Left ventricle myocardium inferior (tissue), 1 donor: ENCODE measurements at places on chromosomes 4 and X. TPM values are rescaled to one million over a fixed set of nuclear protein-coding genes. Genes with fewer than 3 reads are reported as not detected.

The FGG gene
- not detected for total RNA-seq

The GAB3 gene
- total RNA-seq, result 14.8 TPM

The PGAM4 gene
- total RNA-seq, result not detected

The TIGD4 gene
- total RNA-seq, result 0.22 TPM

The ASB12 gene
- 4.3 TPM for total RNA-seq

The UBQLN2 gene
- 34.5 TPM for total RNA-seq

The GAGE12E gene
- not detected for total RNA-seq

The TXK gene
- 0.71 TPM for total RNA-seq

The NAP1L3 gene
- total RNA-seq, result 7.0 TPM

The TMEM150C gene
- total RNA-seq, result 13.6 TPM

The RTL3 gene
- 0.14 TPM for total RNA-seq

The RAB40A gene
- total RNA-seq, result not detected

DNA sequence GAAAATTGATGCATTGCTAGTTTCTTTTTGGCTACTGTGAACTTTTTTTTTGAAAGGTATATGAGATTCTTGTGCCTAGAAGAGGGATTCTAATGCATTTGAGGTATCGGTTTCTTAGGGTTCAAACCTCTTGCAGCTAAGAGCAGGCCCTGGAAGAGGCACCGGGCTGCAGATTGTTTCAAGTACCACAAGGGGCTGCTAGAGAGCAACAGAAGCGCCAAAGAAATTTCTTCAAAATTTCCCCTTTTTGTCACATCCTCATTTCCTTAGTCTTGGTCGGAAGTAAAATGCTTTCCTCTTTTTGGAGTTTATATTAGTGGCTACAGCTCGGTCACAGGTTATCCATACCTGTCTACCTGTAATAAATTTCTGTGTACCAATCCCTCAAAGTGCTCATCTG lies 89.8 kb downstream of the PDGFRA start:
- H3K4me1 ChIP-seq, result no peaks in the 10 kb centered on the region
- H3K36me3 ChIP-seq, result no peaks in the 10 kb centered on the region
- no peak overlapping the region for H3K4me3 ChIP-seq
- DNase-seq, result no peak

DNA sequence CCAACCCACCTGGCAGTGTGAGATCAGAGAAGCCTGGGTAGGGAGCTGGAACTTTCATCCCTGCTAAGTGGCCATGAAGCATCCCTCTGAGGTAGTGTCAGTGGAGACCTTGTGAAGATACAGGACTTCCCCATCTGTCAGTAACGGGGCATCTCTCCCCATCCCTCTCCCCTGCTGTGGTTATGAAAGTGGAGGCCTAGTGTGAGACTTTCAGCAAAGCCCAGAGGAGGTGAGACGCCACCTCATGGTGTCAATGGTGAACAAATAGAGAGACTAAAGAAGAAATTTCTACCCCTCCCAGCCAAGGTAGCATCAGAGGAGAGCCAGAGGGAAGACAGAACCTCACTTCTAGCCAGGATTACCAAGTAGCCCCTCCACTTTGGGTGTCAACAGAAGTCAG lies 150.2 kb downstream of the VEGFC start:
- DNase-seq, result no peak
- H3K27me3 ChIP-seq, result no peaks in the 10 kb centered on the region
- no peak overlapping the region for H3K27ac ChIP-seq
- no peaks in the 10 kb centered on the region for H3K36me3 ChIP-seq

GRCh38 chr4:87077914-87078585 lies 142.4 kb downstream of the KLHL8 start:
- H3K4me3 ChIP-seq, result peak overlapping the region; percentile 9
- peaks cover 100% of the 10 kb centered on the region for H3K4me1 ChIP-seq
- no peak for DNase-seq
- no peaks in the 10 kb centered on the region for H3K36me3 ChIP-seq
- peak overlapping the region; percentile 83 for H3K27ac ChIP-seq
- no peaks in the 10 kb centered on the region for H3K27me3 ChIP-seq

DNA sequence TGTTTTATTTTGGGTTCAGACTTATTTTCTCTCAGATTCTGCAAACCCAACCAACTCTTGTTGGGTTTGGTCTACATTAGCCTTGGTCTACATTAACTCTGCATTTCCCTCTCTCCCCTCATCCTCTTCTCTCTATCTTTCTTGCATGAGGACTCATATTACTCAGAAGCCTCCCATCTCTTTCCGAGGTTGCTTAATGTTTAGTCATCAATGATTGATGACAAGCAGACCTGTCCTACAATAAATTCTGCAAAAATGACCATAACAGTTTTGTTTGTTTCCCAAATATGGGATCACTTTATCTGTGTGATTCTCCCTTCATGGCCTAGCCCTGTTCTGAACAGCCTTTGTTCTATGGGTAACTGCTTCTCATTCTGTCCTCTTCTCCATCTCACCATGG lies 75.2 kb downstream of the GABRB1 start:
- H3K4me3 ChIP-seq, result no peak overlapping the region
- no peaks in the 10 kb centered on the region for H3K36me3 ChIP-seq
- no peak for DNase-seq
- no peaks in the 10 kb centered on the region for H3K4me1 ChIP-seq
- H3K27me3 ChIP-seq, result no peaks in the 10 kb centered on the region

- peak overlapping the region; percentile 65 for H3K4me3 ChIP-seq
- DNase-seq, result no peak
- no peaks in the 10 kb centered on the region for H3K4me1 ChIP-seq
- peaks cover 13% of the 10 kb centered on the region for H3K27me3 ChIP-seq
Observed at GRCh38 chrX:119757646-119757978, 776 bp upstream of the SOWAHD start.

GRCh38 chrX:48802089-48802904 lies 430 bp downstream of the HDAC6 start:
- no peaks in the 10 kb centered on the region for H3K27me3 ChIP-seq
- no peaks in the 10 kb centered on the region for H3K36me3 ChIP-seq
- H3K4me3 ChIP-seq, result peak overlapping the region; percentile 73
- H3K4me1 ChIP-seq, result peaks cover 5% of the 10 kb centered on the region

- peaks cover 36% of the 10 kb centered on the region for H3K4me1 ChIP-seq
- peaks cover 3% of the 10 kb centered on the region for H3K27me3 ChIP-seq
- H3K27ac ChIP-seq, result no peak overlapping the region
- no peak overlapping the region for H3K4me3 ChIP-seq
Observed at GRCh38 chr4:8163026-8163425, 4.4 kb upstream of the ABLIM2 start.

- no peak overlapping the region for H3K27ac ChIP-seq
- no peaks in the 10 kb centered on the region for H3K27me3 ChIP-seq
- no peaks in the 10 kb centered on the region for H3K36me3 ChIP-seq
- no peak overlapping the region for H3K4me3 ChIP-seq
- H3K4me1 ChIP-seq, result no peaks in the 10 kb centered on the region
Observed at GRCh38 chrX:110248578-110248977, 69.3 kb downstream of the AMMECR1 start.

DNA sequence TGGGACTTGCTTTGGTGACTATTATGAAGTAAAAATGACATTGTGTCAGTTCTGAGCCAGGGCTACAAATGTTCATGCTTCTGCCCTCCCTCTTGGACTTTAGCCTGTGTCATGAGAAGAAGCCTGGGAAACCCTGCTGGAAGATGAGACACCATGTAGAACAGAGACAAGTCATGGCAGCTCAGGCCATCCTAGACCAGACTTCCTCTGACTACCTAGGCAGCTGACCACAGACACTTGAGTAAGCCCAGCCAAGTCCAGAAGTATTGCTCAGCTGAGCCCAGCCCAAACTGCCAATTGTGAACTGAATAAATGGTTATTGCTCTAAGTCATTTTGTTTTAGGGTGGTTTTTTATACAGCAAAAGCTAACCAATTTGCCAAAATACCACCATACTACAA lies 467.6 kb upstream of the CNKSR2 start:
- DNase-seq, result no peak
- H3K27me3 ChIP-seq, result no peaks in the 10 kb centered on the region
- H3K27ac ChIP-seq, result no peak overlapping the region
- H3K4me1 ChIP-seq, result no peaks in the 10 kb centered on the region
- no peaks in the 10 kb centered on the region for H3K36me3 ChIP-seq

DNA sequence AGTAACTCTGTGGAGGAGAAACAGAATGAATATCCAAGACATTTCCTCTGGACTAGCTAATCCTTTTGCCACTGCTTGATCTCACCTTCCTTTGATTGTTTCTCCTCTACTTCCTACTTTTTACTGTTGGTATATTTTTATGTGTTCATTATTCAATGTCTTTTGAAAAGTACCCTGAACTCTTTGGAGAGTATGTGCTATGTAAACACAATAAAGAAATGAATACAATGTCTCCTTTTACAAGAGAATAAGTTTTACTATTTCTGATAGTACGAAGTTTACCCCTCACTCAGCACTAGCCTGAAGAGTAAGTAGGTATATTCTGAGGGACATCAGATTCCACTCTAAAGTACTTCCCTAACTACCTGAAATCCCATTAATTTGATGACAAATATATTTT lies 19.9 kb downstream of the CLDN2 start:
- no peak overlapping the region for H3K4me3 ChIP-seq
- H3K27me3 ChIP-seq, result no peaks in the 10 kb centered on the region
- H3K4me1 ChIP-seq, result no peaks in the 10 kb centered on the region
- DNase-seq, result no peak
- H3K27ac ChIP-seq, result no peak overlapping the region

DNA sequence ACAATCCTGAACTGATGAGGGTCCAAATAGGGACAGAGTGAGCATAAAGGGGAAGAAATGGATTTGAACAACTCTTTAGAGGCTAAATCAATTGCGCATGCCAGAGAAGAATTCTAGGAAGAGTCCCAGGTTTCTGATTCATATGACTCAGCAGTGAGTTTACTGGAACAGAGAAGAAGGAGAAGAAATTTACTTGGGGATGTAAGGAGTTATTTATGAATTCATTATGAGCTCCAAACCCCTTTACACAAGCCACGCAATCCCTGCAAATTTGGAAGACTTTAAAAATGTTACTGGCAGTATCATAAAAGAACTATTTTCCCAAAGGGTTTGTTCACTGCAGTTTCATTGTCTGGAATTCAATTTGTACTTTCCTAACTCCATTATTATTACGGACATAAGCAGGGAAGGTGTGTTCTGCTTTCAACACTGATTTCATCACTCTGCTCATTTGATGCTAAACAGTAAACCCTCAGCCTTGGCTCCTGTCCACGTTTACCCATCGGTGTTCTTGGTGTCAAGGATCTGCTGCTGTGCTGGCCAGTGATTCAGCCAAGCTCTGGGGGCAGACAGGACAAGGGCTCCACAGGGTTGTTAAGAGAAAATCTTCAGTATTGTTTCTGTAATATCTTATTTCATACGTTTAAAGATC lies 273.7 kb downstream of the HNRNPD start:
- DNase-seq, result no peak
- no peaks in the 10 kb centered on the region for H3K4me1 ChIP-seq
- H3K4me3 ChIP-seq, result no peak overlapping the region
- no peaks in the 10 kb centered on the region for H3K36me3 ChIP-seq
- H3K27me3 ChIP-seq, result no peaks in the 10 kb centered on the region

GRCh38 chrX:154439841-154440240 lies 2.9 kb downstream of the GDI1 start:
- H3K4me3 ChIP-seq, result no peak overlapping the region
- H3K27me3 ChIP-seq, result no peaks in the 10 kb centered on the region
- H3K36me3 ChIP-seq, result peaks cover 32% of the 10 kb centered on the region
- peaks cover 32% of the 10 kb centered on the region for H3K4me1 ChIP-seq

- H3K36me3 ChIP-seq, result no peaks in the 10 kb centered on the region
- H3K4me3 ChIP-seq, result no peak overlapping the region
- H3K27ac ChIP-seq, result no peak overlapping the region
- no peaks in the 10 kb centered on the region for H3K27me3 ChIP-seq
Observed at GRCh38 chrX:112849016-112849415, 8.4 kb upstream of the AMOT start.

DNA sequence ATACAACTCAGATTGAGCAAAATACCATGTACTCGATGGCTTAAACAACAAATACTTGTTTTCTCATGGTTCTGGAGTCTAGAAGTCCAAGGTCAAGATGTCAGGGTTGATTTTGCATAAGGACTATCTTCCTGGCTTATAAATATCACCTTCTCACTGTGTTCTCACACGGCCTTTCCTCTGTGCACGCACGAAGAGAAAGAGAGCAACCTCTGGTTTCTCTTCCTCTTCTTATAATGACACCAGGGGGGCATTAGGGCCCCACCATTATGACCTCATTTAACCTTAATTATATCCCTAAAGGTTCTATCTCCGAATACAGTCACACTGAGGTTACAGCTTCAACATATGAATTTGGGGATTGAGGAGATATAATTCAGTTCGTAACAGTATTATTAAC lies 504.0 kb downstream of the MAGEE1 start:
- no peak overlapping the region for H3K4me3 ChIP-seq
- no peaks in the 10 kb centered on the region for H3K36me3 ChIP-seq
- H3K27ac ChIP-seq, result no peak overlapping the region
- no peak for DNase-seq

- no peaks in the 10 kb centered on the region for H3K36me3 ChIP-seq
- peak overlapping the region; percentile 3 for H3K4me3 ChIP-seq
- H3K27me3 ChIP-seq, result no peaks in the 10 kb centered on the region
- peak; percentile 51 for DNase-seq
Observed at GRCh38 chr4:140296335-140297220, 76.9 kb upstream of the SCOC start.

- no peaks in the 10 kb centered on the region for H3K4me1 ChIP-seq
- no peak for DNase-seq
- no peak overlapping the region for H3K4me3 ChIP-seq
- no peaks in the 10 kb centered on the region for H3K36me3 ChIP-seq
- peaks cover 2% of the 10 kb centered on the region for H3K27me3 ChIP-seq
Observed at GRCh38 chr4:172986114-172986513, 182.5 kb upstream of the GALNT7 start.

- H3K4me1 ChIP-seq, result peaks cover 5% of the 10 kb centered on the region
- no peaks in the 10 kb centered on the region for H3K36me3 ChIP-seq
- no peak overlapping the region for H3K27ac ChIP-seq
- no peak for DNase-seq
- no peaks in the 10 kb centered on the region for H3K27me3 ChIP-seq
- H3K4me3 ChIP-seq, result no peak overlapping the region
Observed at GRCh38 chrX:150456466-150456865, 93.3 kb downstream of the MAMLD1 start.

- no peak for DNase-seq
- H3K4me1 ChIP-seq, result no peaks in the 10 kb centered on the region
- no peak overlapping the region for H3K27ac ChIP-seq
- no peak overlapping the region for H3K4me3 ChIP-seq
Observed at GRCh38 chrX:30786374-30786773, 102.7 kb downstream of the TAB3 start.

DNA sequence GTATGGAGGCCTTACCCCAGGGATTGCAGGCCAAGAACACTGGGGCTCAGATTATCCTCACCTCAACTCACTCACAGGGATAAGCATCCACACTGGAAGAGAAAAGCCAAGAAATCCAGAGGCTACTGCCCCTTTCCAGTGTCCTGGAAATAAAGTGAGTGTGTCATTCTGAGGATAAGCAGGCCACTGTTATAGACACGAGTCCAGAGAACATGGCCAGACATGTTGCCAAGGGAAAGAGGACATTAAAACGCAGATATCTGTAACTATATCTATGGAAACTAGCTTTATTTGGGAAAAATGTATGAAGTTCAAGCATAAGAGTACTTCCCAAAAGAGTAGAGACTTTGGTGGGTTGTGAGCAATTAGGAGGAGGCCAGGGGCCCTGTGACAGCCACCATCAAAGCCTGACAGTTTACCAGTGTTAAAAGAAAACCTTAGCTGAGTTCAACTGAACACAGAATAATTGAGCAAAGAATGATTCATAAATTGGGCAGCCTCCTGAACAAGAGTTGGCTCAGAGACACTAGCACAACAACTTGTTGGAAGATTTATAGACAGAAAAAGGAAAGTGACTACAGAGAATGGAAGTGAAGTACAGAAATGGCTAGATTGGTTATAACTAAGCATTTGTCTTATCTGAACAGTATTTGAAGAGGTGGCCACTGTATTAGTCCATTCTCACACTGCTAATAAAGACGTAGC lies 1222.2 kb downstream of the STIM2 start:
- DNase-seq, result no peak
- H3K4me3 ChIP-seq, result no peak overlapping the region
- H3K36me3 ChIP-seq, result no peaks in the 10 kb centered on the region
- H3K27ac ChIP-seq, result no peak overlapping the region
